NCI-H2081 (cell line): ENCODE measurements at places on chromosomes 13 and 19.

- DNase-seq, result no peak
These were observed 7.2 kb downstream of the RPL36 start for GRCh38 chr19:5697022-5697889.

DNA sequence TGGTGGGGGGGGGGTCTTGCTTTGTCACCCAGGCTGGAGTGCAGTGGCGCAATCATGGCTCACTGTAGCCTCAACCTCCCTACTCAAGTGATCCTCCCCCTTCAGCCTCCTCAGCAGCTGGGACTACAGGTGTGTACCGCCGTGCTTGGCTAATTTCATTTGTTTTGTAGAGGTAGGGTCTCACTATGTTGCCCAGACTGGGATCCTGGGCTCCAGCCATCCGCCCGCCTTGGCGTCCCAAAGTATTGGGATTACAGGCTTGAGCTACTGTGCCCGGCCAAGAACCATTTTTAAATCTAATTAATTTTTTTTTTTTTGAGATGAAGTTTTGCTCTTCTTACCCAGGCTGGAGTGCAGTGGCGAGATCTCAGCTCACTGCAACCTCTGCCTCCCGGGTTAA, 18.2 kb upstream of the JUND start:
- no peak for DNase-seq

- no peak for DNase-seq
These were observed 14.9 kb downstream of the MRPS31 start for GRCh38 chr13:40756042-40756441.

GRCh38 chr13:94176561-94176960, 302.9 kb downstream of the DCT start:
- no peak for DNase-seq

DNA sequence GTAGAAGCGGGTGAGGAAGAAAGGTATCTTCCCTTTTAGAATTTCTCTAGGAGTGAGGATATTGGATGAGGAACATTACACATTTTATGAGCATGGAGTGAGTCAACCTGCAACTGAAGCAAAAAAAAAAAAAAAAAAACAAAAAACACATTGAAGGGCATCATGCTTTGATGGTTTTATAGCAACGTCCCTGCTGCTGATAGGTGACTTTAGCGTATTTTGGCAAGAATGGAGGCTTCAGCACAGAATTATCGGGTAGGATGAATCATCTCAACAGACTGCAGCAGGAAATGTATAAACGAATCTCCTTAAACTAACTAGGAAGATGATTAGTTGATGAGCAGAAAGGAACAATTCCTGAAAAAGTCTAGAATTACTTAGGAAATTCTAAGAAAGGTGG, 1359.6 kb upstream of the ATXN8OS start:
- no peak for DNase-seq

DNA sequence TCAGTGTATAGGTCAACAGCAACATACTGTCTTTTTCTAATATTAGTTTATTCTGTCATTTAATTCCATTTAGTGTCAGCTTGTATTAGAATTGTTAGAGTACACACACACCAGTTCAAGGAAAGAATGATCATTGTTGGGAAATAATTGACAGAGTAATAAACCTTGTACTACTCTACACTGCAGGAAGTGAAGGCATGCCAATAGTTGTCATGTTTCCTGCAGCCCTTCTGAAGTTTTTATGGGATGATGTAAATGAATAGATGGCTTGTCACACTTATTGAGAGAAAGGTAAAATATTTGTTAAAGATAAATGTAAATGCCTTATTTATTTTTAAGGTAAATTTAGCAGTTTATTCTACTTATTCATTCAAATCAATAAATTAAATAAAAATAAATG, 306.9 kb upstream of the KLHL1 start:
- no peak for DNase-seq

- no peak for DNase-seq
These were observed 28.5 kb upstream of the ASF1B start for GRCh38 chr19:14164724-14165493.
